ENCODE measurements at places on chromosomes 2 and 18. TPM values are rescaled to one million over a fixed set of nuclear protein-coding genes. Genes with fewer than 3 reads are reported as not detected.

The NLRC4 gene
- 0.13 TPM for polyA plus RNA-seq

The ME2 gene
- polyA plus RNA-seq, result 42.0 TPM

- DNase-seq, result no peak
Observed at GRCh38 chr2:163753726-163754125, 17.9 kb upstream of the FIGN start.

DNA sequence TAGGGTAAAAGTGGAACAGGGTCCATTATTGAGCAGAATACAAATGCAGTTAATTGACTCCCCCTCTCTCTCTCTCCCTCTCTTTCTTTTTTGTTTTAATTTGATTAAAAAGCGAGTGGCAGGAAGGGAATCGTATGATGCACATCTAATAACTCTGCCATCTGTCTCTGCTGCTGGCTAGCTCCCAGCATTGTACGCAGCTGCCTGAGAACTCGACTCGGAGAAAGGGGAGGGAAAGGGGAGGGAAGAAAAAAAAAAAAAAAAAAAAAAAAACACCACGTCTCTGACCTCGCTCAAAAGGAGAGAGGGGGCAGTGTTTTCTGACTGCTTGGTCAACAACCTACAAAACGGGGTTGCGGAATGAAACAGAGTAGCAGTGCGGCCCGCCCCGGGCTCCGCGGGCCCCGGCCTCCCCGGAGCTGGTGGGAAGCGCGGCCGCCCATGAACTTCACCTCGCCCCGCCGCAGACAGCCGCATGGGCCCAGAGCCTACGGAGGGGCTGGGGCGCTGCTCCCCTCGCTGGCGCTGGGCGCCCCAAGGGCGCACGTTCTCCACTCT lies 265.7 kb downstream of the TCF4 start:
- no peak for DNase-seq

DNA sequence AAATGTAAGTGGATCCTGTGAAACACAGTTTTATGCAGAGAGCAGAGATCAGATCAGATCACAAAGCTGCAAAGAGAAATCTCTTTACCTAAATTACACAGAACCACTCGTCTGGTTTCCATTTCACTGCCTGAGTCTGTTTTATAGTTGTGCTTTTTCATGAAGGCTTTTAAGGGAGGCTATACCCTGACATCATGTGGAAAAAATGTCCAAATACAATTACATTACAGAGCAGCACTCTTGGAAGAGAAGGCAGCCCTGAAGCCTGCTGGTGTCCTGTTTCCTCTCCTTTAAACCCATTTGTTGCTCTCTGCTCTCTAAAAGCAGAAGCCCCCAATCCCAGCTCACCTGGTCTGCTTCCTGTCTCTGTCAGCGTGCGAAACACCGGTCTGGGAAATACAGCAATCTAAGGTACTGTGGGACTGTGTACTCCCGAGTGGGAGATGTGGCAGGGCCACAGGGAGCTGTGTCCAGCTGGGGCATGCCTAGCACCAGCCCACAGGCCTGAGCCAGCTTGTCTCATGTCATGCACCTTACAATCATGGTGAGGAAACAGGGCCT lies 24.8 kb upstream of the ZFP36L2 start:
- no peak for DNase-seq

GRCh38 chr2:77797088-77797487 lies 274.9 kb upstream of the LRRTM4 start:
- no peak for DNase-seq

DNA sequence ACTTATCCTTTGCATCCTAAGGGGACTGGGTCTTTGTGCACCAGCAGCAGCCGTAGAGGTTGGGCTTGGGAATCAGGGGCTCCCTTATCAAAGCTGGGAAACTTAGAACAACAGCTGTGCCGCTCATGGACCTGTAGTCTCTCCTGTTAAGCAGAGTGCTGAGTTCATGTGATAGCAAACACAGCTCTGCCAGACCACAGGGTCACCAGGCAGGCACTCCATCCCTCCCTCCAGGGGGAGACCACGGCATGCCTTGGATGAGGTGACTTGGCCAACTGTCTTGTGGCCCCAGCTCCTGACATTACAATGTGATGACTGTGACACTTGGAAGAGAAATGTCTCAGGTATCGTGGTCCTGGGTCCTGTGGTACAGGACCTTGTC lies 60.0 kb downstream of the DGKD start:
- no peak for DNase-seq
